ENCODE measurements at places on chromosomes 13 and 19.

- DNase-seq, result no peak
Measured at GRCh38 chr13:24724714-24725113, 39.3 kb upstream of the RNF17 start.

DNA sequence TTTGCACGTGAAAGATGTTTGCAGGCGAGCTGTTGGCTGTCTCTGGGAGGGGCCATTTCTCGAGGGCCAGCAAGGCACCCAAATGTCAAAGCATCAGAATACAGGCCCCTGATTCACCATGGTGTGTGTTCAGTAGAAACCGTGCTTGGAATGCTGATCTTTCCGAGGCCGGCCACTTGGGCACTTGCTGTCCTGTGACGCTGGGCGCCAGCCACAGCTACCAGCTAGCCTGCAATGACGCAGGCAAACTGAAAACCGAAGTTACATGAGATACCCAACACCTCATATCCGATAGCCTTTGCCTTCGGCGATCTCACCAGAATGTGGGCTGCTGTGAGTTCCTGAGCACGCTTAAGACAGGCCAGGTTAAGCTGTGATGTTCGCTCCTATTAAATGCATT is 12.0 kb downstream of the THOP1 start:
- no peak for DNase-seq

GRCh38 chr13:27599845-27600553 is 20.3 kb downstream of the LNX2 start:
- no peak for DNase-seq

- no peak for DNase-seq
Measured at GRCh38 chr19:38727868-38728660, 16.2 kb downstream of the CAPN12 start.

DNA sequence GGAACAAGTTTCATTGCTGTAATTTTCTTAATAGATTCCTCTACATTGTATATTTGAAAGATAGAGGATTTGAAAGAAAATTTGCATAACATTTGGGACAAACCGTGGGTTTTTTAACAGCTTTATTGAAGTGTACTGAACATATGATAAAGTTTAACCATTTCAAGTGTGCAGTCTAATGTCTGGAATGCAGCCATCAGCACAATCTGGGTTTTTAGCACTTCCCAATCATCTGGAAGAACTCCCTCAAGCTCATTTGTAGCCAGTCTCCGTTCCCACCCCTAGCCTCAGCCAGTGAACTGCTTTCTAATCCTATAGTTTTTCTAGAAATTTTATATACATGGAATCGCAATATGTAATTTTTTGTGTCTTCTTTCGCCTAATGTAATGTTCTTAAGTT is 12.6 kb downstream of the METTL21C start:
- DNase-seq, result no peak

- peak; percentile 98 for DNase-seq
Measured at GRCh38 chr19:10259162-10259905, 7.3 kb downstream of the MRPL4 start.

GRCh38 chr13:77696006-77696878 is 1.2 kb upstream of the SLAIN1 start:
- DNase-seq, result no peak

DNA sequence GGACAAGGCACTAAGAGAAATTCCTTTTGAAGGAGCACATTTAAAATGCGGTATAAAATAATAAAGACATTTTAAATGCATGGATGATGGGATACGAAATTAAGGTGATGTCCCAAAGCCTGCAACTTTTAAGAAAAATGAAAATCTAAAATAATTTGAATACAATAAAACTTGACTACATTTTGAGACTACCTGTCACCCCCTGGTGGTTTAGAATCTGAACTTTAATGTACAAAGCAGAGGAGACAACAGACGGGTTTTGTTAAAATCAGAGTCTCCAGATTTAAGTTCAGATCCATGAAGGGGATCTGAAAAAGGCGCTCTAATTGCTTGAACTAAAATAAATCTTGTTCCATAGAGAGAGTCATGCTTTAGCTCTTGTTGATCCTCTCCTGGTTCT is 1129.3 kb upstream of the PCDH20 start:
- DNase-seq, result no peak

- peak; percentile 34 for DNase-seq
Measured at GRCh38 chr19:45632468-45633196, 6.6 kb downstream of the EML2 start.

DNA sequence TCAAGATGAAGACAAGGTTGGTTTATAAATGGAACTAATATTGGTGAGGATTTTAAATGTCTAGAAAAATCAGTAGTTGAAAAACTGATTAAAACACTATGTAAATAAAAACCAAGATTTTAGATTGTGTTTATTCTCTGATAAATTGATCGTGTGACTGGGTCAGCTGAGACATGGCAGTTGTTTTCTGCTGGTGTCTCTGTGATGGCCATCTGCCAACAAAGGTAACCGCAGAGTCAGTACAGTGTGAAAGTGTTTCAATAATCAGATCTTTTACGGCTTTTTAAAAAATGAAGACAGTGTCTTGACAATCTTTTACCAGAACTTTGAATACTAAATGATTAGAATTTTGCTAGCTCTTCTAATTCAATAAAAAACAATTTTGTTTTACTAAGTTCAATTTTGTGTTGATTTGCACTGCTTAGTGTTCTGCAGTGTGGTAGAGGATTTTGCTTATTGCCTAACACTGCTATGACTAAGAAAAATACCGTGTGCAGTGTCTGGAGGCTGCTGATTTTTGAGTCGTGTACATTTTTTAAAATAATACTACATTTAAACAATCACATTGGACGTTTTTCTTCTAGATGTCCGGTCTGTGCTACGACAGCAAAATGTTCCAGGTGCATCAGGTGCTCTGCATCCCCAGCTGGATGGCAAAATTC is 32.7 kb upstream of the GPR183 start:
- no peak for DNase-seq

GRCh38 chr19:33408538-33409434 is 35.3 kb downstream of the CEBPG start:
- DNase-seq, result no peak

DNA sequence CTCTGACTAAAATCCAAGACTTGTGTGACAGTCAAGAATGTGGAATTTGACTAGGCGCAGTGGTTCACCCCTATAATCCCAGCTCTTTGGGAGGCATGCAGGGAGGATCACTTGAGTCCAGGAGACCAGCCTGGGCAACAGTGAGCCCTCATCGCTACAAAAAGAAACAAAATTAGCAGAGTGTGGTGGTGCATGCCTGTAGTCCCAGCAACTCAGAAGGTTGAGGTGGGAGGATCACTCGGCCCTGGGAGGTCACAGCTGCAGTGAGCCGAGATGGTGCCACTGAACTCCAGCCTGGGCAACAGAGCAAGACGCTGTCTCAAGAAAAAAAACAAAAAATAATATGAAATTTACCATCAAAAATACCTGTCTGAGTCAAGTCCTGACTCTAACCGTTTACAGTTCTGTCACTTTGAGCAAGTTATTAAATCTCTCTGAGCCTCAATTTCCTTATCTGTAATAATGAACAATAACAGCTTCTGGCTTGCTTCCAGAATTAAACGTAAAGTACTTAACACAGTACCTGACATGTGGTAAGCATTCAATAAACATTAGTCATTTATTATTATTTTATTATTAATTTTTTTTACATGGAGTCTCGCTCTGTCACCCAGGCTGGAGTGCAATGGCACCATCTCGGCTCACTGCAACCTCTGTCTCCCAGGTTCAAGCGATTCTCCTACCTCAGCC is 204.6 kb upstream of the TSC22D1 start:
- no peak for DNase-seq

GRCh38 chr19:19021115-19021514 is 12.2 kb downstream of the SUGP2 start:
- DNase-seq, result no peak

GRCh38 chr19:50992666-50993035 is 8.8 kb downstream of the KLK8 start:
- DNase-seq, result no peak

DNA sequence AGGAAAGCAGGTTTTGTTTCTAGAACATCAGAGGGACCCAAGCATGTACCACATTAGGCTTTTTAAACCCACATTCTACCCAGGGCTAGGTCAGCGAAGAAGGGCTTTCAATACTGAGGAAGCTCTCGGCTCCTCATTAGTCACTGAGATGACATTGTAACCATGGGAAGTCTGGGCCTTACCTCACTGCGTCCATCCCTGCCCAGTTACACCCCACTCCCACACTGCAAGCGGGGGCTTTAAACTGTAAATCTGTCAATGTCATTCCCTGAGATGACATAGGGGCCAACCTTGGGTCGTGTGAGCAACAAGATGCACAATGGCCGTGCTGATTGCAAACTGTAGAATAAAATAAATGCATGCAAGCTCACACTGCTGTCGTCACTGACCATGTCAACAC is 21.7 kb upstream of the TFDP1 start:
- DNase-seq, result no peak

- no peak for DNase-seq
Measured at GRCh38 chr13:26476111-26476781, 81.2 kb upstream of the WASF3 start.

- DNase-seq, result no peak
Measured at GRCh38 chr19:39949026-39949747, 14.8 kb upstream of the FCGBP start.

GRCh38 chr13:78326633-78327032 is 276.7 kb downstream of the POU4F1 start:
- no peak for DNase-seq

- no peak for DNase-seq
Measured at GRCh38 chr13:21034603-21035191, 26.7 kb downstream of the LATS2 start.

GRCh38 chr19:496112-496665 is at the start of gene MADCAM1:
Gene MADCAM1 (plus strand): TSS chr19:496486. CDS start chr19:496500, 14 bp downstream.
- DNase-seq, result no peak

DNA sequence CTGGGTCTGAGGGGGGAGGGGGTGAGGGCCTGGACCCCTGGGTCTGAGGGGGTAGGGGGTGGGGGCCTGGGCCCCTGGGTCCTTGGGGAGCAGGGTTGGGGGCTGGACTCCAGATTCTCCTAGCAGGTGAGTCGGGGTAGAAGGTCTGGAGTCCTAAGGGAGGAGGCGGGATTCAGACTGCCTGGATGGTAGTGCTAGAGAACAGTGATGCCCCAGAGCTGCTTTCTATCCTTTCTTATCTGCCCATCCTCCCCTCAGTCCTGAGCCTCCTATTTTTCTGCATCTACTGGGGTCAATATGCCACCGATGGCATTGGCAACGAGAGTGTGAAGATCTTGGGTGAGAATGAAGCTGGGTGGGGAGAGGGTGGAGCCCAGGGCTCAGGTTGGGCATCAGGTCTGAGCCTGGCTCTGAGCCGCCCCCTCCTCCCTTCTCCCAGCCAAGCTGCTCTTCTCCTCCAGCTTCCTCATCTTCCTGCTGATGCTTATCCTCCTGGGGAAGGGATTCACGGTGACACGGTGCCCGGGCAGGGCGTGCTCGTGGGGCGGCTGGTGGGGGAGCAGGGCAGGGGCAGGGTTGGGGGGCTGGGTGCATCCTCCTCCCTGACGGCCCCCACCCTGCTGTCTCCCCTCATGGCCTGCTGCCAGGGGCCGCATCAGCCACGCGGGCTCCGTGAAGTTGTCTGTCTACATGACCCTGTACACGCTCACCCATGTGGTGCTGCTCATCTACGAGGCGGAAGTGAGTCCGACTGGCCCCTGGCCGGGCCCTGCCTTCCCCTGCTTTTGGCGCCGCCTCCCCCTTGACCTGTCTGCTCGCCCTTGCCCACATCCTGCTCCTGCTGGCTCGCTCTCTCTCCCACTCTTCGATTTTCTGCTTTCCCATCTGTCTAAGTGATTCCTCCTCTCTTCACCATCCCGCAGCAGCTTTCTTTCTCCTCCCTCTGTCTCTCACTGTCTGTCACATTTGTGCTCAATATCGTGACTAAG is 3.4 kb downstream of the TMEM145 start:
- DNase-seq, result no peak

DNA sequence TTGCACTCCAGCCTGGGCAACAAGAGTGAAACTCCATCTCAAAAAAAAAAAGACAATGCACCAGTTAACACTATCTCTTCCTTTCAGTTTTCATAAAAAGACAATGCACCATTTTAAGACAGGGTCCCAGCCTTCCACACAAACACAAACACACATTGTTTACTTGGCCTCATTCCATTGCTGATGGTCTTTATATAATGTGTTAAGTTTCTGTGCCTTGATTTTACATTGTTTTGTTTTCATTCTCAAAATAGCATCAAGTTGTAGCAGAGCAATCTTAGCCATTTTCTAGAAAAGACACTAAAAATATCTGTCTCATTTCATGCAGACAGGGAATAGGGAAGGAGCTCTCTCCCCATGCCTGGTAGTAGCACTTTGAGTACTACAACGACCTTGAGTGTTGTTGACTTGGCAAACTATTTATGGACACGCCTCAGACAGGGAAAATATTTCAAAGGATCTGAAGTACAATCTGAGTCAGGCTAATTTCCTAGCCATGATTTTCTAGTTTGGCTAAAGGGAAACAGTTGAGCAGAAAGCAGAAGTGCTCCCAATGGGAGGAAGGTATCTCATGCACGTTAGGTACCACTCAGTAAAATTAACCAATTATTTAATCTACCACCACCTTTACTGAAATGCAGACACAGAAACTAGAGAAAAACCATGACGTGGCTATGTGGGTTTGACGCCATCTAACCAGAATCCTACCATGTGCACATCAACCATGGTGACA is 120.6 kb downstream of the ABCC4 start:
- no peak for DNase-seq

DNA sequence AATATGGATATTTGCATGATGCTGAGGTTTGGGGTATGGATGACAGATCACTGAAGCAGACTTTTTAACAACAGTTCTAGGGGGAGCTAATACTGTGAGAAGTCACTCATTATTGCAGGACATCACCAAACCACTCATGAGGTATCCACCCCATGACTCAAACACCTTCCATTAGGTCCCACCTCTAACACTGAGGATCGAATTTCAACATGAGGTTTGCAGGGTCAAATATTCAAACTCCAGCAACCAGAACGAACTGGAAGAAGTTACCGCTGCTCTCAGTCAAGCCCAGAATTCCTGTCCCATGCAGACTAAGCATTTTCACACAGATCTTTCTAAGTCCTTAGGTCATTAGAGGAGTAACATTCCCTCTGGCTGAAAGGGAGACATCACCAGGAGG is 758.9 kb downstream of the UQCRFS1 start:
- no peak for DNase-seq

- DNase-seq, result no peak
Measured at GRCh38 chr19:44636439-44637389, 7.0 kb upstream of the PVR start.

DNA sequence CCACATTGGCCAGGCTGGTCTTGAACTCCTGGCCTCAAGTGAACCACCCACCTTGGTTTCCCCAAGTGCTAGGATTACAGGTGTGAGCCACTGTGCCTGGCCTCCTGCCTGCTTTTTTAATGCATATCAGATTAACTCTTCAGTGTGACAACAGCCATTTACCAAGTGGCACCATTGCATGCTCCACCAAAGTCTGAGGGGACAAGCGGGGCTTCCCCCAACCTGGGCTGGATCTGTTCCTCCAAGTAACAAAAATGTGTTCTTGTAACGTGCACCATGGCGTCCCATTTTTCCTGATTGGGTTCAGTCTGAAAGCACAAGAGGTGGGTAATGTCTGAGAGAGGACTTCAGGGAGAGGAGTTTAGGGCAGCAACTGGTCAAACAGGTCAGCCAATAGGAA is 77.8 kb downstream of the TEX29 start:
- DNase-seq, result no peak

Measured in stimulated activated CD8-positive, alpha-beta memory T cell treated with anti-CD3 and anti-CD28 coated beads, Interleukin-7, amount 100 ng/mL, for 48 hours (primary cell).